ENCODE measurements at places on chromosomes 2 and 18.

DNA sequence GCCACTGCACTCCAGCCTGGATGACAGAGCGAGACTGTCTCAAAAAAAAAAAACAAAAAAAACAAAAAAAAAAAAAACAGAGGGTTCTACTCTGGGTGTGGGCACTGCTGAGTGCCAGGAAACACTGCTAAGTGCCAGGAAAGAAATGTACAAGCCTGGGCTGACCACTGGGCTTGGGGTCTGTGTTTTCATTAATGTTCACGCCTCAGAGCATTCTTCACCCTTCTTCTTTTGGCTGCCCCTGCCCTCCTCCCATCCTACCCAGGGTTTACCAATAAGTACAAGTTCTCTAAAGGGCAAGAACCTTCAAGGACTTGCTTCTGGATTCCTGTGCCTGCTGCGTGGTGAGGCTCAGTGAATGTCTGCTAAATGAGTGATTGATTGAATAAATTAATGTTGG, 49.3 kb upstream of the LRPPRC start:
- DNase-seq: no peak

DNA sequence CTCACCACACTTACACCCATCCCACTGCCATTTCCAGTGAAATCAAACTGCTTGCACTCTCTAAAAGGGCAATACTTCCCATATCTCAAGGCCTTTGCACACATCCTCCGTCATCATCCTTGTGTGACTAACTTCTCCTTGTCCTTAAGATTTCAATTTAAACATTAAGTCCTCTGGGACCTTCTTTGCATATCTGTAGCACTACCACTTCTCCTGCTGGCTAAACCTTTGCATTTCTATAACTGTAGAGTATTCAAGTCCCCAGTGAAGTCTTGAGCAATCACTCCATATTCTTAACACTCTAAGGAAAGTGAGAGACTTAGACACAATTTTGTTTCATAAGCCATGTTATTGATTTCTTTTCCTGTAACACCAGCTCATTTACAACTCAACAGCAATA, 136.8 kb upstream of the EPHA4 start:
- DNase-seq: no peak

DNA sequence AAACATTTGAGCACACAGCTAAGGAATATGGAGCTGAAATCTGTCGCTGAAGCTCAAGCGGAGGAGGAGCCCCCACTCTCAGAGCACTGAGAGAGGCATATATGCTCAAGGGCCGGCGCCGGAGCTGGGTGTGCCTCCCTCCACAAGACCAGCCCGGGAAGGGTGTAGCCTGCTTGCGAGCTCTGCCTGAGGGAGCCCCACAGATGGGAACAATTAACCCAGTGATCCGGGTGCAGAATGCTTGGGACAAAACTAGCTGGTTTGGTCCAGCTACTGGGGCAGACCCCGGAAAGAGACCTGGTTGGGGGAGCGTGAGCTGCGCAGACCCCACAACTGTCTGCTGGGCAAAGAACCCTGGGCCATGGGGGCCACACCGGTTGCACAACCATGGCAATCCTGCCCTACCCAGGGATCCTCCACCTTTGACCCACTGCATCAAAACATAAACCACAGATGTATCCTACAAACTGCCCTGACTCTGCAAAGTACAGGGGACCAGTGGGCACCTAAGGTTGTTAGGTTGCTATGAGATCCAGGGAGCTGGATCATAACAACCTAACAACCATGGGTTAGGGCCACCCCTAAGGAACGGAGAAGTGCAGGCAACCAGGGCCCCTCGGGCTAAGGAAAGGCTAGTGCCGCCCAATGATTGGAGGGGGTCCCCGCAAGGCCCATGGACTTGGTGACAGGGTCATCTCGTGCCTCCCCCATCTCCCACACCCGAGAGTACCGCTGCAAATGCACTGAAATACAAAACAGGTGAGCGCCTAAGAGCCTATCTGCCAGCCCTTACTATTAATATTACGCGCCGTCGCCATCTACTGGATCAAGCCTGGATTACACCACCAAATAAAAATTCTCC, 53.4 kb upstream of the SCN1A start:
- no peak for DNase-seq

GRCh38 chr2:44168681-44169154, at the start of gene PPM1B:
PPM1B (plus strand) TSS chr2:44168875; CDS start chr2:44201200, 32,325 bp downstream.
- peak; percentile 99 for DNase-seq

DNA sequence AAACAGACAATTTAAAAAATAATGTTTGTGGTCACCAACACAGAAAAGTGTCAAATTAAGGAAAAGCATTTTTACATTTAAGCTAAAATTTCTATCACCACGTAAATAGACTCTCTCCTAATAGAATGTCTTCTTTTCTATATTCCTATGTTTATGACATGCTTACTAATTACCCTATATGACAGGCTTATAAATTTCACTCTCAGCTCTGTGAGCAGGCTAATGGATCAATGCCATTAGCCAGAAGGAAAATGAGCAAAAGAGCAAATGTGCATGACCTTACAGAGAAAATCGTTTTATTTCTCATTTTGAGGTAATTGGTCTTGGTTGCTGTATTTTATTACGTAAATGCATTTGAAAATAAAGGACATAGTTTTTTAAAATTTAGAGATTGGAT, 209.7 kb downstream of the TMX3 start:
- no peak for DNase-seq

- DNase-seq: no peak
These were observed 557 bp upstream of the E2F6 start for GRCh38 chr2:11466307-11467128.

DNA sequence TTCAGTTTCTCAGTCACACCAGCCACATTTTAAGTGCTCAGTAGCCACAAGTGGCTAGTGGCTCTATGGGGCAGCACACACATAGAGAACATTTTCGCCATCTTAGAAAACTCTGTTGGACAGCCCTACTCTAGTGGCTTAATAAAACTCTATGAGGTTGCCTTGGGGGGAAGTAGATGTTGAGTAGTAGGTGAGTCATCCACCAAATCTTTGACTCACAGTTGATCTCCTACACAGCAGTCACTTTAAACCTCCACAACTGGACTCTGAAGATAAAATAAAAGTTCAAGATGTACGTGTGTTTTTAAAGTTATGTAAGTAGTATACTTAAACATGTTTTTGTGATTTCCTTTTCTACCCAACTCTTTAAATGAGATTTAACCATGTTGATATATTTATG, 379.0 kb downstream of the SETBP1 start:
- no peak for DNase-seq

- no peak for DNase-seq
These were observed 67.3 kb upstream of the SPATS2L start for GRCh38 chr2:200239216-200239615.

DNA sequence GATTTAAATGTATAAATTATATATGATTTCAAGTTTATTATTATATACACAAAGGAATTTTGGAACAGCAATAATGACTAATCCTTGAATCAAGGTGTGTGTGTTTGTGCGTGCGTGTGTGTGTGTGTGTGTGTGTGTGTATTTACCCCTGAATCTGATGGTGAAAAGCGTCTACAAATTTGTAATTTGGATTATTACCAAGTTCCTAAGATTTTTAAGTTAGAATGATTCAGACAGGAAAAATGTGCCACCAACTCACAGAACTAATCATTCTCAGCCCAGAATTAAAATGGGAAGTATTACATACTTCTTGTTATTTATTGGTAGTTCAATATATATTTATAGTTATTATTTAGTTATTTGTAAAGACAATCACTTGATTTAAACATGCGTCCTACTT, 12.3 kb downstream of the CALCRL start:
- no peak for DNase-seq

- DNase-seq: no peak
These were observed 1795.7 kb upstream of the PIK3C3 start for GRCh38 chr18:40159141-40160017.

GRCh38 chr2:118814368-118814767, 33.1 kb downstream of the EN1 start:
- DNase-seq: no peak

- DNase-seq: no peak
These were observed 18.4 kb upstream of the PIEZO2 start for GRCh38 chr18:11167778-11168177.

- DNase-seq: no peak
These were observed 123.5 kb downstream of the TANC1 start for GRCh38 chr2:159091976-159092375.

GRCh38 chr2:47028171-47028570, 112.6 kb upstream of the MCFD2 start:
- no peak for DNase-seq

DNA sequence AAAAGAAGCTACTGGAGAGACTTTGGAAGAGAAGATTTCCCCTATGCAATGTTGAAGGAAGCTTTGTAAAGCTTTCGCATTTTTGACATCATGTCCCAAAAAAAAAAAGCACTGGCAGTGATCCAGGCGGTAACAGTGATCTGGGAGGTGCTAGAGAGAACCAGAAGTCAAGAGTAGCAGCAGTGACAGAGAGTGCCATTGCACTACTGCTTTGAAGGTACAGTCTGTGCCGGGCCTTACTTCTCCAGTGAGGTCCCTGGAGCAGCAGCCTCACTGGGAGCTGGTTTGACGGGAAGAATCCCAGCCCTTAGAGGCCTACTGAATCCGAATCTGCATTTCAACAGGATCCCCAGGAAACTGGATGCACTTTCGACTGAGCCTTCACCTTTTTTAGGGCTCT, 50.9 kb upstream of the ATL2 start:
- no peak for DNase-seq

DNA sequence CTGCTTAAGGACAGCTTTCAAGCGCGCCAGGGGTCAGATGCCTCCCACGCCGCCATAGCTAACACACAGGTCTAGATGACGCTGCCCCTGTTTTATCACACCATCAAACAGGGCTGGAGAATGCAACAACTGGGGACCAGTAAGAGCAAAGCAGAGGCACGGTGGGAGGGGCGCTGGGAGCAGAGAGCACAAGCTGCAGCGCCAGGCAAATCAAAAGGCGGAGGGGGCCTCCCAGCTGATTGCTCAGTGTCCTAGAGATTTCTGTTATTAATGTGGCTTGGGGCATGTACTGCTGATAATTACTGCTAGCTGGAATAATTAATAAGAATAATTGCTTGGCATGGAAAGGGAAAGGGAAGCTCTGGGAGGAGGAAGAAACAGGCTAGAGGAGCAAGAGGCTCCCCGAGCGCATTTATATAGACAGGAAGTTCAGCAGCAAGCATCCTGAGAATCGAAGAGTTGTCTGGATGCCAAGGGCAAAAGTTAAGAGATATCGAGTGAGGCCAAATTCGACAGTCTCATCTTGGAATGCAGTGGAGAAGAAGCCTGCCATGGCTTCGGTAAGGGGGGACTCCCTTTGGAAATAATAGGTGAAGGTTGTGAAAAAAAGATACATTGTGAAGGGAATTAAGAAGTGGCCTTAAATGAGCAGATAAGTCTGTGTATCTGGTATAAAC, 104.5 kb upstream of the ZNF521 start:
- no peak for DNase-seq

DNA sequence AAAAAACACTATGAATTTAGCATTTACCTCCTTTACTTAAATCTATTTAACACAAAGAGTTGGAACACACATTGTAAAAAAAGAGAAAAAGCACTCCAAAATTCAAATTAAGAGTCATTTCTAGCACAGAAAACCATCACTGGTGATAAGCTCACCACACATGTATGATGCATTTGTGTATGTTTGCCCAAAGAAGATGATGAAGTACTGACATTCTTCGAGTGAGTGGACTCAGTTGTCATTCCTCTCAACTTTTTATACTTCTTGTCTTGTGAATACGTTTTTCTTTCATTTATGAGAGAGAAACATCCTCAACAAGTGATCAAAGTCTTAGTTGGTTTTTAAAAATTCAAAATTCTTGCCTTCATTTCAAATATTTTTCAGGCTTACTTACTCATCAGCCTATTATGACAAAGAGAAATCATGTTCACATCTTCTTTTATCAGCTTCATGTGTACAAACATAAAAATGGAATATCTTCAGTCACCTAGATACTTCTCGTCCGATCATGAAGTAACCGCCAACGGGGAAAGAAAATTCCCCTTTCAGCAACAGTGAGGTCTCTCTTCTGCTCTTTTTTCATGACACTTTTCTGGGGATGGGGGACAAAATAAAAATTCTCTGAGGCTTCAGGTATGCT, 1.5 kb downstream of the DSEL start:
- DNase-seq: no peak

DNA sequence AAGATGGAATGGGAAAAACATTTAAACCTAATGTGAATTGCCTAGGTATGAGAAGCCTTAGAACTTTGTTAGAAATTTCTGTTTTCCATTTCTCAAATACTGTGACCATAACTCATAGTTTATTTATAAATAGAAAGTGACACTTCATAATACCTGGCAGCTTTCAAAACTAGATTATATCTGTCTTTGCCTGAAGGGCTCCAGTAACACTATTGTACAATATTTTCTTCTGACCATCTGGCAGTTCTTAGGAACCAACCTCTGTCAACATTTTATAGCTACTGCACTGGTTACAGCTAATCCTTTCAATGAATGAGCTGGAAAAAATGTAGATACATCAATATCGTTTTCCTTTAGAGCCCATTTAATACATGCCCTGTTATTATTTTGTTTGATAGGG, 237.4 kb downstream of the CAMKMT start:
- DNase-seq: no peak

DNA sequence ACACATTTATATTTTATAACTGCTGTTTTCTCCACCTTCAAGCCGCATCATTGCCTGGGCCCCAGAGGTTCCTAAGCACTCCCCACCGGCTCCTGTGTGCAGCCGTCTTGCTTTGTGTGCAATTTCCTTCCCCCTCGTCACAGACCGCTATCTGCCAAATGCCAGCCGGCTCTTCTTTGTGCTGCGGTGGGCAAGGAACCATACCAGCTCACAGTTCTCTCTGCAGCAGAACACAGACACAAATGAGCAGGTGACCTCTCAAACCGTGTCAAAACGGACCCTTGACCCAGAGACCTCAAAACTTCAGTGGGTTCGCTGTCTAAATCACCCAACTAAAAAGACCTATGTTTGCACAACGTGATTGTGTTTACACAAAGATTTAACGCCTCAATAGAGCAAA, 58.2 kb downstream of the KLF7 start:
- DNase-seq: no peak

GRCh38 chr18:21575656-21576055, 24.8 kb downstream of the ESCO1 start:
- no peak for DNase-seq

DNA sequence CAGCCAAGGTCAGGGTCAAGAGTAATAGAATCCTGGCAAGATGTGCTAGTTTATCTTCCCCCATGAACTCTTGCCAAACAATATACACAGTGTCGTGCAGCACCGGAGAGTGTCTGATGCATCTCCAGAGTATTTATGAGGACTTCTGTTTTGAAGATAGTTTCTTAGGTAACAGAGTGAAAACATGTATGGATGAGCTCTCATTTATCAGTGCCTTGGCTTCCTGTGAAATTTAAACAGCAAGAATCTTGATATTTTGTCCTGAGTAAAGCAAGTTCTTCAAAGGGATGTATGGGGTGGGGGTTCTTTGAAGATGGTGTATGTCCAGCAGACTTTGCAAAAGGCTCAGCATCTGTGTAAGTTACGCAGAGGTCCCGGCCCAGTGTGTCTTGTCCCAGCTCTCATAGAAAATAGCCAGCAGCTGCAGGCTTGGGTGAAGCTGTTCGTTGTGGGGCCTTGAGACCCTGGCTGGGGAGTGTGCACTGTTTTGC, 361.0 kb upstream of the NT5C1B start:
- DNase-seq: no peak
